ENCODE measurements at places on chromosomes 5 and 9.

DNA sequence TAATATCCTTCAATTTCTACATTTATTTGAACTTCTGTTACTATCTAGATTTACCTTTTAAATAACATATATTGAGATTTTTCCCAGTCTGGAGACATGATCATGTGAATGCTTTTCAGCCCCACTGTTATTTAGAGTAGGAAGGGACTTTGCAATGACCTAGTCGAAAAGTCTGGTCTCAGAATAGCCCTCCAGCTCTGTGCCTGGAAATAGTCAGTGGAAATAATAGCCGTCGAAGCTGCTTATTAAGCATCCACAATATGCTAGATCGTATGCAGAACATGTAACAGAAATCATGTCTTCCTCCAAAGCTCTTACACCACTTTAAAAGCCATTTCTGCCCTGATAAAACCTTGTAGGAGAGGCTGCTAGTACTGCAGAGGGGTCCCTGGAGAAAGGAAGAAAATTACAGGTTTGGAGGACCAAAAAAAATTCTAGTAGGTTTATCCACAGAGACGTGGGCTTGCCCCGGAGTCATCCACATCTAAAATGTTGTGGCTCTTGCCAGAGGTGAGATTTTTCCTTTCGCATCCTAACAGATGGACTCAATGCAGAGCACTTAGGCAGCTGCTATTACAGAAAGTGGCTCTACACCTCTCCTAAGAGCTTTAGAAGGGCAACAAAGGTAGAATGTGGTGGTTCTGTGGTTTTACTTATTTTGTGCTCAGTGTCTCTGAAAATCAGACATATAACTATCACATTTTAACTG, 2.5 kb upstream of the FGF1 start:
- DNase-seq = no peak

DNA sequence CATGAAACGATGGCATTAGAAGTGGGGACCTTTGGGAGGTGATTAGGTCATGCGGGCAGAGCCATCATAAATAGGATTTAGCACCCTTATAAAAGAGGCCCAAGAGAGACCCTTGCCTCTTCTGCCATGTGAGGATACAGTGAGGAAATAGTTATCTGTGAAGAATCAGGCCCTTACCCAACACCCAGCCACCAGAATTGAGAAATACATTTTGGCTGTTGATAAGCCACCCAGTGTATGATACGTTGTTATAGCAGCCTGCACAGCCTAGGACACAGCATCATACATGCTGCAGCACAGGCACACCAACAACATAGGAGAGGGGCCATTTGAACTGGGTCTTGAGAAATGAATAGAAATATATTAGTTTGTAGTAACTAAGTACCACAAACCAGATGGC, 8.0 kb upstream of the MAMDC2 start:
- no peak for DNase-seq

DNA sequence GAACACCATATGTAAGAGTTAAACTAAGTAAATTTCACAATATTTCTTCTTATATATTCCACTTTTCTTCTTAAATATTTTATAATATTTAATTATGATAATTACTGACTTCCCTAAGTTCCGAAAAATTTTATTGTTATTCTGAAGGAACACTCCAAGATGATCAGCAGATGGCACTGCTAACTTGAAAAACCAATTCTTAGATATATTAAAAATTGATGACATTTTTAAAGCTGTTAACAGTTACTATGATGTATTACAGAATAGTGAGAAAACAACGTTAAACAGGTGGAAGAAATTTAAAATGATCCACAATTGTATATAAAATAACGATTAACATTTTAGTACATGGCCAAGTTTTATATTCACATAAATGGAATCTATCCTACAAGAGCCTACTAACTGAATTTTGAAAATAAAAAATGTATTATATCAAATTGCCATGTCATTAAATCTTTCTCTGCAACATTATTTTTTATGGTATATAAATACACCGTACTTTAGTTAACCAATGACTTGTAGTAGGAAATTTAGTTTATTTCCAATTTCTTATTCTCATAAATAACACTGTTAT, 30.1 kb upstream of the MUSK start:
- peak; percentile 60 for DNase-seq

DNA sequence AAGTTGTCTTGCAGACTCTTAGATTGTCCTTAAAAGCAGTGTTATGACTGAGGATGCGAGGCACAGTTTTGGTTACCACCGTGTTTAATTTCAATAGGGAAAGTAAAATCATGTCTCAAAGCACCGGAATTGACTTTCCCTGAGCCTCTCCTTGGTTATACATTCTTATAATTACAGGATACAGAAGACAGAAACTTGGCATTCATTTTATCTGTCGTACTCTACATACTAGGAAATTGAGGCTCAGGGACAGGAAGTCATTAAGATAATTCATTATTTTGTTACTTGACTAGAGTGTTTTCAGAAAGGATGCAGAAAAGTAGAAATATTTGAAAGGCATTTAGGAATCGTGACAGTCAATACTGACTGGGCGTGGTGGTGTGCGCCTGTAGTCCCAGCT, 54.0 kb upstream of the SPATA31D4 start:
- DNase-seq = no peak

DNA sequence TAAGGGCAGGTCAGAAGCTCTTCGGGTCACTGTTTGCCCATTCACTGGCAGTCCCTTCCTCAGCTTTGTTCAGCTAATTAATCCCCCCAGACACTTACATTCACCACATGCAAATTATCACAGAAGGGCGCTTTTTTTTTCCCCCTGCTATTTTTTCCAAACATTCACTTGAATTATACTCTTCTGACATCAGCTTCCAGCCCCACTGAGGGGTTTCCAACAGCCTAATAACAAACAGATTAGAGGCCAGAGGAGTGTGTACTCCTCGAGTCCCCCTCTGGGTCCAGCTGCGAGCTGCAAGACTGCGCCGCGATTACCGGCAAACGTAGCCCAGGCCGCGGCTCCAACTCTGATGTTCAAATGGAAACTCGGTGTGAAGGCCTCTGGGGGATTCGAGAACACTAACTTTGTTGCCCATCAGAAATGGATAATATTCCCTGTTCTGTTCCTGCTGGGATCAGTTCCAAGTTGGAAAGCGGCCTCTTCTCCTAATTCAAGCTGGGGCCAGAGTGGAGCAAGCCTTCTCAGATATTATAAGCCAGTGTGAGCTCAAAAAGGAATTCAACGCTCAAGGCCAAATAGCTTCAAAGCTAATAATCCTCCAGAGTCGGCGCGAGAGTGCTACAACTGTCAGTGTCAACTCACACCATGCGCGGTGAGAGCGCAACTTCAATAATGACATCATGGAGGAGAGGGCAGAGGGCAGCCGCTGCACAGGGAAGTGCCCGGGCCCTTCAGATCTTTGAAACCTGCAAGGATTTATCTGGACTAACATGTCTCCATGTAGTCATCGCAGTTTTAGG, 560.8 kb downstream of the BNC2 start:
- DNase-seq = peak; percentile 61

DNA sequence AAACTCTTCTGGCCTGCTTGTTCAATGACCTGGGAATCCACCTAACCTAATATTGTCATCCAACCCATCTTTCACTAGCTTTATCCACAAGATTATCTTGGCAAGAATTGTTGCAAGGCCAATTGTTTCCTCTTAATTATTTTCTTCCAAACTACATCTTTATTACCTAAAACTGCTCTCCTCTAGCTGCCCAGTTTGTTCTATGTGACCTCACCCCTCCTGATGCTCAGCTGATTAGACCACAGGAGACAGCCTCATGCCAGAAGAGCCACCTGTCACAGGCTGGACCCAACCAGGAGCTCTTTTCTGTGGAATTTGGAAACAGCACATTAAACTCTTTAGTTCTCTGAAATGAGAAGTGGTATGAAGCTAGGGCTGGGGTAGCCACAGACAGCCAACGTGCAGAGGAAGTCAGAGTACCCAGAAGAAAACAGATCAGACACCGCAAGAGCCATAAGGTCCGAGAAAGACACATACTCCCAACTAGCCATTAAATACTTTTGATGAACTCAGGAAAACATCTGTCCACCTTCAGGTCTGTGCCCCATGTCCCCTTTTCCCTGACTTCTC, 12.0 kb downstream of the SAXO1 start:
- no peak for DNase-seq

DNA sequence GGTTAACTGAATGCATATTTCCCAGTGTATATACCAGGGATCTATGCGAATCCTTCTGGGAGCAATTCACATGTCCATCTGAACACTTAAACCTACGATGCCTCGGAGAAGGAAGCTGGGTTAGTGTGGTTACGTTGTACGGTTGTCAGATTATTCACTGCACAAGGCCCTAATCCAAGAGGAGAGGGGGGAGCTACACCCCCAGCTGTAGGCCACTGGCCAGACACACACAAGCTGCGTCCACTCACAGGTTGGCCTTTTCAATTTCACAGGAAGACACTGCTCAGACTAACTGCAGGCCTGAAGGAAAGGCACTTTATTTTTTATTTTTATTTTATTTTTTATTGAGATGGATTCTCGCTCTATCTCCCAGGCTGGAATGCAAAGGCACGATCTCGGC, 184.5 kb upstream of the GNA14 start:
- no peak for DNase-seq

GRCh38 chr9:82606492-82607382, 456.2 kb downstream of the RASEF start:
- peak; percentile 73 for DNase-seq

DNA sequence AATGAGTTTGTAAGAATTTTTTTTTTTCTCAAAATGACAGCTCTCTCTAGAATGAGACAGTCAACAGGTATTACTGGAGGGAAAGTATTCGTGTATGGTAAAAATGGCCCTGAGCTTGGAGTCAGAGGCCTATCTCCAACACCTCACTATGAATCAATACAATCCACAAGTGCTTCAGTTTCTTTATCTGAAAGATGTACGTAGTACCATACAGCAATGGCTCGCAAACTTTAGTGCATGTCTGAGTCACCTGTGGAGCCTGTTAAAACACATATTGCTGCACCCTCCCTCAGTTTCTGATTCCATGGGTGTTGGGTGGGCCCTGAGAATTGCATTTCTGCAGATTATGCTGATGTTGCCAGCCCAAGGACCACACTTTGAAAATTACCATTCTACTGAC, 44.6 kb downstream of the DMRT2 start:
- DNase-seq = no peak

DNA sequence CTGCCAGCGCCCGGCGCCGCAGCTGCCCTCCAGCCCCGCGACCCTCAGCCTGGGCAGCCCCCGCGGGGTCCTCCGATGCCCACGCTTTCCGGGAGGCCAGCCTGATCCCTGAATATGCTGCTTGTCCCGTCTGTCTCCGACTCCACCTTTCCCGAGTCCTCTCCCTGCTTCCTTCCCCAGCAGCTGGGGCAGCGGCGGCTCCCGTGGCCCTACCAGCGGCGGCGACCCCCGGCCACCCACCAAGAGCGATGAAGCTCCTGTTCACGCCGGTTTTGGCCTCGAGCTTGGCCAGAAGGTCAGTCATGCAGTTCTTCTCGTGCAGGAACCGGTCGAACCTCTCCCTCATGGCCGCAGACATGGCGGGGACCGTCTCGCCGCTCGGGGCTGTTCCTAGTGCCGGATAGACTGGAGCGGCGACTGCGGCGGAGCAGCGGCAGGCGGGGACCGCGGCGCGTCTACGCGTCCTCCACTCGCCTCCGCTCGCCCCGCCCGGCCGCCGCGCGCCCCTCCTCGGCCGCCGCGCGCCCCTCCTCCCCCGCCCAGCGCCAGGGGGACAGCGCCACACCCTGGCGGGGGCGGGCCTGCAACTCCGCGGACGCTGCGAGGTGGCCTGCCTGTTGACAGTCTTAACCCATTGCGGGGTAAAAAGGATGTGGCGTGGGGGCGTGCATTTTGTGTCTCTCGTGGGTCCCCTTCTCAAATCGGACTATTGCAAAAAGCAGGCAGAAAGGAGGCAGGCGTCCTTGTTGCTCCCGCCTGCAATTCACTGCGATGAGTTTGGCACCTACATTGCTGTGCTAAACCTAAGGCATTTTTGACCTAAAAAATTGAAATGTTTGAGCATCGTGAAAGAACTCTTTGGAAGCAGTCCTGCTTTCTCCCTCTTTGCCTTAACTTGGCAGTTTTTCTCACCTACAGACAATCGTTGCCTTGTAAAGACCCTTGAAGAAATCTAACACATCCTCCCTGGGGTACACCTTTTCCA, at the start of gene REEP5:
REEP5 (minus strand) TSS at position 395 of the 985 bp plus-strand sequence; CDS start at position 358, 37 bp downstream.
- peak; percentile 85 for DNase-seq

- DNase-seq = no peak
These were observed 93.0 kb downstream of the PHF2 start for GRCh38 chr9:93669116-93669957.

- peak; percentile 85 for DNase-seq
These were observed 174.7 kb downstream of the GAS1 start for GRCh38 chr9:86772635-86772993.

GRCh38 chr5:111636736-111637135, 120.3 kb downstream of the NREP start:
- DNase-seq = no peak

DNA sequence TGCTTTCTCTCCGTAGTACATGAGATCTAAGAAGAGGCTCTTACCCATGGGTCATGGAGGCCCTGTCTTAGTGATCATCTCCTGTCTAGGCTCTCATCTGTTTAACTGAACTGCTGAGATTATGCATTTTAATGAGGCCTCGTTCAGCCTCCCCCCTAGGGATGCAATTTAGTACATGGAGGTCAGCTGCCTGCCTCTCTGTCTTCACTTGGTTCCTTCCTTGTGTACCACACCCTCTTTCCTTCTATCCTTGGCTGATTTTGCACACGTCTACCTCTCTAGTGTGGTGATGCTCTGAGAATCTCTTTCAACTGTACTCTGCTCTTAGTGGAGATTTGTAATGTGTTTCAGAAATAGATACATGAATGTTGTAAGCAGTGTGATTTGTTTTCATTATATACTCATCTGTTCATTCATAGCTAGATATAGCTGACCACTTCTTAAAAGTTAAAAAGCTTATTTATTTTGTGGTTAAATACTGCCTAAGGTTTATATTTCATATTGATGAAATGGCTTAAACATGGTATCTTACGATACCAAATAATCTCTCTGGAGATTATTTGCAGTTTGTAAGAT, 3.5 kb upstream of the ACTBL2 start:
- no peak for DNase-seq

DNA sequence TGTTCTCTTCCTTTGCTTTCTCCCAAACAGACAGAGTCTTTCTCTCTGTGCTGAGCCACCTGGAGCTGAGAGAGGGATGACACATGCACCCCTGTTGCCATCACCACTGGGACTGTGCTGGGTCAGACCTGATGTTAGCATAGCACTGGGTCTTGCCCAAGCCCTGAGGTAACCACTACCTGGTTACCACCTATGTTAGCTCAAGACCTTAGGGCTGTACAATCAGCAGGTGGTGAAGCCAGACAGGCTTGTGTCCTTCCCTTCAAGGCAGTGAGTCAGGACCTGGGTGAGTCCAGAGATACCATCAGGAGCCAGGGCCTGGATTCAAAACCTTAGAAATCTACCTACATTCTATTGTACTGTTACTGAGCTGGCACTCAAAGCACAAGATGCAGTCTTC, 32.1 kb downstream of the FST start:
- no peak for DNase-seq

GRCh38 chr9:81390792-81391456, 298.4 kb downstream of the TLE1 start:
- no peak for DNase-seq

GRCh38 chr9:114477642-114478041, 27.6 kb downstream of the WHRN start:
- DNase-seq = no peak

Data from fibroblast of skin of scalp (primary cell).